ENCODE measurements at places on chromosomes 7 and 10.
A peak's percentile ranks its signal among the peaks of the same experiment; 100 is the strongest.

- no peak overlapping the region for H3K27ac ChIP-seq
- no peak for DNase-seq
- H3K4me3 ChIP-seq: no peak overlapping the region
Observed at GRCh38 chr10:14282276-14282675, 48.4 kb downstream of the FRMD4A start.

DNA sequence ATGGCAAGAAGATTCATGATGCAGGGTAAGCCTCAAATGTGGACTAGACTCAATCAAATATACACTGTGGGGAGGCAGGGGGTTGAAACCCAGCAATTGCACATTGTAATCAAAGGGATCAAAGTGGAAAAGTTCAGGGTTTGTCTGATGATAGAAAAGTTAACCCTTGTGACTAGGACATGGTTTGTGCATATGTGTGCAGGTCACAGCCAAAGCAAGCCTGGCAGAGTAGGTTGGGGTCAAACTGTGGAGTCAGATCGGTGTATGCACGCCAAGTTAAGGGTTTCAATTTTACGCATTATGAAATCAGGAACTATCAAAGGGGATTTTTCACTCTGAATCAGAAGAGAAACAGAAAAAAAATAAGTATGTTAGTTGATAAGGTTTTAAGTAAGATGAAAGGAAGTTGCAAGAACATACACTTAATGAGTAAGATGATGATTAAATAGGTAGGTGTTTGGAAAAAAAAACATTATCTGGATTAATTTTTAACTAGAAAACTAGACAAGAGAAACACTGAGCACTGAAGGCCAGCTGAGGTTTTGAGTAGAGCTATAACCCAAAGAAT lies 188.3 kb downstream of the DGKB start:
- H3K27me3 ChIP-seq: no peaks in the 10 kb centered on the region
- DNase-seq: no peak
- no peaks in the 10 kb centered on the region for H3K4me1 ChIP-seq
- no peaks in the 10 kb centered on the region for H3K36me3 ChIP-seq
- H3K4me3 ChIP-seq: no peak overlapping the region

GRCh38 chr10:17237915-17238444 lies 9.9 kb downstream of the VIM start:
- H3K27me3 ChIP-seq: no peaks in the 10 kb centered on the region
- DNase-seq: no peak
- H3K4me1 ChIP-seq: peaks cover 22% of the 10 kb centered on the region

GRCh38 chr7:92740134-92740533 lies 96.2 kb downstream of the CDK6 start:
- no peaks in the 10 kb centered on the region for H3K36me3 ChIP-seq
- no peaks in the 10 kb centered on the region for H3K27me3 ChIP-seq
- H3K4me1 ChIP-seq: peaks cover 31% of the 10 kb centered on the region
- H3K4me3 ChIP-seq: no peak overlapping the region
- no peak for DNase-seq

DNA sequence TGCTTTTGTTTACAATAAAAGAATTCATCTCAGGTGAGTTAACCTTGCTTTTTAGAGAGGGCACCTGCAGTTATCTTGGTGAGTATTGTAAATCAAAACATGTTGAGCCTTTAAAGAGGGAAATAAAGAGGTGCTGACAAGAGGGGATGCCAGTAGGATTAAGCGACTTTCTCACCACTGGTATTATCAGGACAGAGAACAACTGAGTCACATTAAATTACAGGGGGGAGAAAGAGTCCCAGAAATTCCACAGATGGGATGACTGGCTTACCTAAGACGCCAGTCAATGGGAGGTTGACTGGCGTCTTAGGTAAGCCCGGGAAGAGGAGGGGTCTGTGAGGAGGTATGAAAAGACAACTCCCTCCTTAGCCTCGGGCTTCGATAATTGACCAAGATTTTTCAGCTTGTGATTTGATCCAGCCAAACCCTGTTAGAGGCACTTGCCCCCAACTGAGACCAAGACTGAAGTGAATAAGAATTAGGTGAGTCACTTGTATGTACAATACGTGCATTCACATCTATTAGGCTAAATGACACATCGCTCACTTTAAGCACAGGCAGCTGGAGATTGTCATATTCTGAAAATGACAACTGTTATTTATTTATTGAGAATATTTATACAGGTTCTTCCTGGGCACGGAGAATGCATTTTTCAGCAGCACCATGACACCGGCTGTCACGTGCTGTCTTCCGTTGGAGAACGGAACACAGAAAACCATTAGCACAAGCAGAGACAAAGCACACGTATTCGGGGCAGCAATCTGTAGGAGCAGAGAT lies 117.6 kb downstream of the SEM1 start:
- no peak overlapping the region for H3K27ac ChIP-seq
- no peaks in the 10 kb centered on the region for H3K4me1 ChIP-seq
- no peaks in the 10 kb centered on the region for H3K27me3 ChIP-seq
- no peaks in the 10 kb centered on the region for H3K36me3 ChIP-seq
- DNase-seq: no peak
- H3K4me3 ChIP-seq: no peak overlapping the region

DNA sequence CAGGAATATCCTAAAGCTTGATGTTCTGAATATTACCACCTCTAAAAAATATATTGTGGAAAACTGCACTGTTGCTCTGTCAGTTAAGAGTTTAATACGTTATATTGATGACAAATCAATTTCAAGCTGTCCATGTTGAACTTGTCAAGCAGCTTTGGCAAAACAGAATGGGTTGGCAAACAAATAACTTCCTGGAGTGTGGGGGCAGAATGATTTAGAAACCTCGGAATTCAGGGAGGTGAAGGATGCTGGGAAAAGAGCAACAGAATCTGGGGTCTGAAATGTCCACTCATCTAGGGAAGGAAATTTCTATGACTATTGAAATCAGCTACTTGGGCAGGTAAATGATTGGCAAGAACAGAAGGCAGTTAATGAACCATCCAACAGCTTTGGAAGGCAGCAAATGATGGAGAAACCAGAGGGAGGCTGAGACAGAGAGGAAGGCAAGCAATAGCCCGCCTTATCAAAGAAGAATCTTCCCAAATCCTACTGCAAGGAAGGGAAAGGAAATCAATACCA lies 95.1 kb upstream of the PALS2 start:
- H3K27me3 ChIP-seq: no peaks in the 10 kb centered on the region
- peak overlapping the region; percentile 75 for H3K27ac ChIP-seq
- no peak overlapping the region for H3K4me3 ChIP-seq
- H3K4me1 ChIP-seq: peaks cover 24% of the 10 kb centered on the region
- no peaks in the 10 kb centered on the region for H3K36me3 ChIP-seq
